ENCODE measurements at places on chromosomes 3 and 15.

GRCh38 chr3:134423153-134423552 is 48.9 kb upstream of the AMOTL2 start:
- no peak for DNase-seq

- DNase-seq: no peak
Observed at GRCh38 chr15:81882504-81882903, 163.3 kb downstream of the MEX3B start.

DNA sequence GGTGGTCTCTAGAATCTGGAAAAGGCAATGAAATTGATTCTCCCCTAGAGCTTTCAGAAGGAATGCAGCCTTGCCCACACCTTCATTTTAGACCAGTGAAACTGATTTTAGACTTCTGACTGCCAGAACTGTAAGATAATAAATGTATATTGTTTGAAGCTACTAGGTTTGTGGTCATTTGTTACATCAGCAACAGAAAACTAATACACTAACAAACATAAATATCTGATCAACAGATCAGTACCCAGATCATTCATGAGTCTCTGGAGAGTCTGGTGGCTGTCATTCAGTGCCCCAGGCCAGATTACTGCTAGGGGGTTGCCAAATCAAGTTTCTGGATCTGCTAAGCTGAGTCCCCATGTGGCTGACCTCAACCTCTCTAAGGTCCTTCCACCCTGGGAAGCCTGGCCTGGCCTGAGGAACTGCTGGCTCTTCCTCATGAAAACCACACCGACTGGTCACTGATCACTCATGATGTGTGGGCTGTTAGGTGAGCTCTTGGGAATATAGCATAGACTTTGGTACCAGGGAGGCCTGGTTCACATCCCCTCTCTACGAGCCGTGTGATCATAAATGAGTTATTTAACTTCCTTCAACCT is 11.1 kb upstream of the LACTB start:
- DNase-seq: no peak

DNA sequence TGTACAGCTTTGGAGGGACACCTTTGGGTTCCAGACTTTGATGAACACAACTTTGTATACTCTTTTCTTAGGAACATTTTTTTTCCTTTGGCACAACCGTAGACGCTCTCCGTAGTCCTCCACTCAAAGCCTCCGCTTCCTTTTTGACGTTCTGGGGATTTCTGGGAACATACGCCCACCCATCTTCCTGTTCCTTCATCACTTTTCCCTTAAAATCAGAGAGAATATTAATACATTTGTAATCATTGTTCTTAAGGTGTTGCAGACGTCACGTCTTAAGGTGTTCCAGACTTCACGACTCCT is 405 bp upstream of the SPG21 start:
- no peak for DNase-seq

GRCh38 chr15:89662893-89663626 is 7.8 kb upstream of the KIF7 start:
- no peak for DNase-seq

DNA sequence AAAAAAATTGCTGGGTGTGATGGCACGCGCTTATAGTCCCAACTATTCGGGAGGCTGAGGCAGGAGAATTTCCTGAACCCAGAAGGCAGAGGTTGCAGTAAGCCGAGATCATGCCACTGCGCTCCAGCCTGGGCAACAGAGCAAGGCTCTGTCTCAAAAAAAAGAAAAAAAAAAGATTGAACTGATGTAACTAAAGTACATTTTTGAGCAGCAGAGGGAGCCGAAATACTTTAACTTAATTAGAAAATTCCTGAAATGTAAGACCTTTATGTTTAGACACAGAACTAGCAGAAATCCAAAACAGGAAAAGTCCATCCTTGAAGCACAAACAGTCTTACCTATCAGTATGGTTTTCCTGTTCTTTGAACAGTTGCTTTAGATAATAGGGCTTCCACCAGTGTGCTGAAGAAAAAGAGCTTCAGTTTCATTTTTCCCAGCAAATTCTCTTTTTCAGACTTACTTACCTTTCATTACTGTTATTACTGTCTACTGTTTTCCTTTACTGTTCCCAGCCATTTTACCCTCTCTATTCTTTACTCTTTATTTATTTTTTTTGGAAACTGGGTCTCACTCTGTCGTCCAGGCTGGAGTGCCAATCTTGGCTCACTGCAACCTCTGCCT is 33.4 kb upstream of the ZNF609 start:
- no peak for DNase-seq

Measured in HL-60 (cell line).